Activated CD8-positive, alpha-beta memory T cell treated with anti-CD3 and anti-CD28 coated beads, Interleukin-2, amount 10 ng/mL, durations not matched to agents 7 days and 5 days (primary cell): ENCODE measurements at places on chromosomes 16 and 17. TPM values are rescaled to one million over a fixed set of nuclear protein-coding genes. Genes with fewer than 3 reads are reported as not detected.
A peak's percentile ranks its signal among the peaks of the same experiment; 100 is the strongest.

DNA sequence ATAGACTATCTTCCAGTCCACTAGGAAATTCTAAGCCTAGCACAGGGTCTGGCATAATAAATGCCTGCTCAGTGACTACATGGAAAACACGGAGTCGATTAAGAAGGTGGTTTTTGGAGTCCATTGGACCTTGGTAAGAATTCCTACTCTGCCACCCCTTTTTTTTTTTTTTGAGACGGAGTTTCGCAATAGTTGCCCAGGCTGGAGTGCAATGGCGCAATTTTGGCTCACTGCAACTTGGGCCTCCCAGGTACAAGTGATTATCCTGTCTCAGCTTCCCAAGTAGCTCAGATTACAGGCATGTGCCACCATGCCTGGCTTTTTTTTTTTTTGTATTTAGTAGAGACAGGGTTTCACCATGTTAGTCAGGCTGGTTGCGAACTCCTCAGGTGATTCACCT lies 123.2 kb downstream of the HS3ST2 start:
- H3K4me3 ChIP-seq = no peak overlapping the region
- DNase-seq = no peak
- no peak overlapping the region for H3K27ac ChIP-seq
- H3K4me1 ChIP-seq = no peaks in the 10 kb centered on the region
- H3K27me3 ChIP-seq = peaks cover 27% of the 10 kb centered on the region
- H3K36me3 ChIP-seq = no peaks in the 10 kb centered on the region

DNA sequence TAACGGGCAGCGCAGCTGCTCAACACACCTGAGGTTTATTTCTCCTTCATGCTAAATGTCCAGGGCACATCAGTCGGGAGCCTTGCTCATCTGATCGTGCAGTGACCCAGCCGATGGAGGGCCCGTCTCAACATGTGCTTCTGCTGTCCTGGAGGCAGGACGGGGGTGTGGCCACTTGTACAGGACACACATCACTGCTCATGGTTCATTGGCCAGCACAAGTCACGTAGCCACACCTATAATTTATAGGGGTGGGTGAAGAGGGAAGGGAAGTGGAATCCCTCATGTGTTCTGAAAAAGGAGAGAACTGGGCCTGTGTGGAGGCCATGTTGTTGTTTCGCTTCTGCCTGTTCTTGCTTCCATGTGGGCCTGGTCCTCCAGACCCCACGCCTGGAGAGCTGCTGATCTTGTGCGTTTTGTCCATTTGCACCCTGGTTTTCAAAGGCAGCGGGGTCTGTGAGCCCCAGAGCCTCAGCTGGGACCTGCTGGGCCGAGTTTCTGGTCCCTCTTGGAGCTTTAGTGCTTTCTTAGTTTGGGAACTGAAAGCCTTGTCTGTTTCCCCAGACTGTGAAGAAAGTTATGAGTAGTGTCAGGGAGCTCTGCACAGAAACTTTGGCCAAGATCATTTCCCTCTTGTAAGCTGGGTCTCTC lies 60.5 kb downstream of the CMIP start:
- no peaks in the 10 kb centered on the region for H3K36me3 ChIP-seq
- H3K4me3 ChIP-seq = no peak overlapping the region
- H3K27ac ChIP-seq = no peak overlapping the region
- no peak for DNase-seq
- H3K27me3 ChIP-seq = no peaks in the 10 kb centered on the region
- peaks cover 26% of the 10 kb centered on the region for H3K4me1 ChIP-seq

GRCh38 chr17:1455291-1455796 lies 688 bp downstream of the CRK start:
- peaks cover 14% of the 10 kb centered on the region for H3K36me3 ChIP-seq
- H3K4me1 ChIP-seq = peaks cover 36% of the 10 kb centered on the region
- peaks cover 15% of the 10 kb centered on the region for H3K27me3 ChIP-seq
- H3K27ac ChIP-seq = peak overlapping the region; percentile 87

- no peak for DNase-seq
- no peak overlapping the region for H3K27ac ChIP-seq
- H3K4me1 ChIP-seq = no peaks in the 10 kb centered on the region
Measured at GRCh38 chr17:61302953-61303816, 96.5 kb upstream of the TBX2 start.

GRCh38 chr17:30082773-30083172 lies 33.8 kb upstream of the NSRP1 start:
- H3K27ac ChIP-seq = no peak overlapping the region
- H3K36me3 ChIP-seq = no peaks in the 10 kb centered on the region
- no peak for DNase-seq
- peaks cover 34% of the 10 kb centered on the region for H3K27me3 ChIP-seq
- H3K4me3 ChIP-seq = no peak overlapping the region

DNA sequence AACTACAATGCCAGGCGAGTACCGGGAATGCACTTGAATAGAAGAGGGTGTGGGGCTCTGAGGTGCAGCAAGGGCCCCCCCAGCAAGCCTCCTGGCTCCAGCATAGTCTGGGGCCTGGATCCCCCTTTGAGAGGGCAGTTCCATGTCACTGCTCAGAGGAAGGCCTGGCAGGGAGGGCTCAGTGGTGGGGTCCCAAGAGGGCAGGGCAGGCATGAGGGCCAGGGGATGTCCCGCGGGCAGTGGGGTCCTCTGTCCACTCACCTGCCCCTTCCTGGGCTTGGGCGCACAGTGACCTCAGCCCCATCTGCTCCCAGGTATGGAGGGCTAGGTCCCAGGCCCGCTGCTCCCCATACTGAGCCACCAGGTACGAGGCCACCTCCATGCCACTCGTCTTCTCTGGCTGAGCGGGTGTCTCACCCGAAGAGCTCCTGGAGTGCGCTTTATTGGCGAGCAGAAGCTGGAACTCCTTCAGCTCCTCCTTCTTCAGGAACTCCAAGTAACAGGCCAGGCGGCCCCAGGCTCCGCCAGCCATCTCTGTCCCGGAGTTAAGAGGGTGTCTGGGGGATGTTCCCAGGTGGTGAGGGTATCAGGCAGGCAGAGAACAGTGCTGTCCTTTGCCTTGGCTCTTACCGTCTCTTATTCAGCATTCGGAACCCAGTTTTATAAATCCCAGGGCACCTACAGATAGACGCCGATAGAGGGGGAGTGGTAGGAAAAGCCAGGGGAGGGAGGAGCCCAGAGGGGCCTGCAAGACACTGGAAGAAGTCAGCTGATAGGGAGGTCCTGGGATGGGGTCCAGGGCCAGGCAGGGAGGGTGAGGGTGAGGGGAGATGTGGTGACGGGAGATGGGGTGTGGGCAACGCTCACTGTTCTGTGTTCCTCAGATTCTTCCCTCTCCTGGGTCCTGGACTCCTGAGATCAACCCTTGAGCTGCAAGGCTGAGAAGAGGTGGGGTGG lies 605 bp downstream of the NLRP1 start:
- H3K27me3 ChIP-seq = no peaks in the 10 kb centered on the region
- peak; percentile 48 for DNase-seq
- H3K36me3 ChIP-seq = peaks cover 36% of the 10 kb centered on the region
- H3K4me3 ChIP-seq = peak overlapping the region; percentile 88
- peak overlapping the region; percentile 93 for H3K27ac ChIP-seq

- peaks cover 88% of the 10 kb centered on the region for H3K4me1 ChIP-seq
- H3K4me3 ChIP-seq = peak overlapping the region; percentile 59
- H3K27ac ChIP-seq = peak overlapping the region; percentile 100
- no peaks in the 10 kb centered on the region for H3K27me3 ChIP-seq
- H3K36me3 ChIP-seq = peaks cover 43% of the 10 kb centered on the region
Measured at GRCh38 chr16:84514874-84515835, 10.7 kb upstream of the MEAK7 start.

The KRT14 gene
- not detected for total RNA-seq

The KCNJ12 gene
- total RNA-seq = not detected
